ENCODE measurements at places on chromosomes 11 and 22.

DNA sequence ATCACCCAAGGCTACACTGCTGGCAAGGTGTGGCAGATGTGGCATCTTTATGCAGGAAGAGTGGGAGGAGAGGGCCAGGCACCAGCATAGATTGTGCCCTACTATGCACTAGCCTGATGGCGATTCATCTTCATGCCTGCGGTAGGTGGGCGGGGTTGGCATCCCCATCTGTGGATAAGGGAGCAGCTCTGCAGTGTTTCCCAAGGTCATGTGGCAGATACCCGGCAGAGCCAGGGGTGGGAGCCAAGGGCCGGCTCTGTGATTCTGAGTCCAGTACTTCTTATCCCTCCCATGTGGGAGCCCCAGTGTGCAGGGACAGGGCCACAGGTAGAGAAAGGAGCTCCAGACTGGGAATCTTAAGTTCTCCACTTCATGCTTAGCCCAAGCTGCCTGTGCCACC, 20.0 kb downstream of the CD82 start:
- no peak for DNase-seq

DNA sequence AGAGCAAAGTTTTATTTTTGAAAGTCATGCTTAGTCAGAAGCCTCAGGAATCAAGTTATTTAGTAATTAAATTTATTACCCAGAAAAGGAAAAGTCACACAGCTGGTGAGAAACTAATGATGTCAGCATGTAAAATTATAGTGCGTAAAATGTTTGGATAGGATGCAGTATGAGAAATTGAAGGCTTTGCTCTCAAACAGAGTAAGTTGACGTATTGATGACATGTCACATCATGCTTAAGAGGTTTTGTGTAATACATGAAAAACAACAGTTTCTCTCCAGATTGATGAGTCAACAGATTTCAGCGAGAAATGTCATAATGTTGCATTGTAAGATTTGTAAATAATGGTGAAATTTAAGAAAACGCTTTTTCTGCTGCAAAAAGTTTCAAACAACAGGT, 769.8 kb downstream of the METTL15 start:
- DNase-seq: no peak

DNA sequence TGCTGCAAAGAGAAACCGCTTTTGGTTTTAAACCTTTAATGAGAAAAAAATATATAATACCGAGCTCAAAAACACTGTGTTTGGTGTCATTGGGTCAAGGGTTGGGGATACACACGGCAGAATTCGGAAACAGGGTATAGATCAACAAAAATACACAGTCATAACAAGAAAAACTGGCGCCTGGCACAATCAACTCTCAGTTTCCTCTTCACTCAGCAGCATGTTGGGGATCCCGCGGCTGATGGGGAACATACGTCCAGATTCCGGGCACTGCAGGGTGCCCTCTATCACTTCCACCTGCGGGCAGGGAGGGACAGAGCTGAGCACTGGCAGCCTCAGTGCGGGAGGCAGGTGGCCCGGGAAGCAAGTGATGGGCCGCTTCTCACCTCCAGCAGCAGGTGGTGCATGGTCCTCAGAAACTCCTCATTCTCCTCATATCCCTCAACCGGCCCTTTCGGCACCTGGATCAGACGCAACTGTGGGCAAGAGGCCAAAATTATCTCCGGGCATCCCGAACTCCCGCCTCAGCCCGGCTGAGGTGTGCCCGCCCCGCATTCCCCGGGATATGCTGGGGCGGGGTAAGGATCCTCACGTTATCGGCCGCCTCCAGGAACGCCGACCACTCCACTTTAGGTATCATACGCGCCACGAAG, 561 bp downstream of the TRMT112 start:
- peak; percentile 43 for DNase-seq

DNA sequence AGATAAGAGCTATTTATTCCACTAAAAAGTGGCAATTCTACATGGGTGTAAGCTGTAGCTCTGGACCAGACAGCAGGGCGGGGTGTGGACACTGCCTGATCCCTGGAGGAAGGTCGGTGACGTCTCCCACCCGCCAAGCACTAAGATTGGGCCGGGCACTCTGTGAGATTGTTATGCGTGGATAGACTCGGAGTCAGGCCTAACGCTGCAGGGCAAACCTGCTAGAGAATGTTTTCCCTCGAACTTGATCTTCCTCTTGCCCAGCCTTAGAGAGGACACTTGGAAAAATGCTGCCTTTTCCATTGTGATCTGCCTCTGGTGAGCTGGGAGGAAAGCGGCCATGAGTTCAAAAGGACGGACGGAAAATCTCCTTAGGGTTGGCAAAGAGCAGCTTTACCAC, 1273.4 kb downstream of the TBC1D22A start:
- DNase-seq: no peak

- no peak for DNase-seq
Measured at GRCh38 chr11:33307984-33308383, 50.8 kb downstream of the HIPK3 start.

DNA sequence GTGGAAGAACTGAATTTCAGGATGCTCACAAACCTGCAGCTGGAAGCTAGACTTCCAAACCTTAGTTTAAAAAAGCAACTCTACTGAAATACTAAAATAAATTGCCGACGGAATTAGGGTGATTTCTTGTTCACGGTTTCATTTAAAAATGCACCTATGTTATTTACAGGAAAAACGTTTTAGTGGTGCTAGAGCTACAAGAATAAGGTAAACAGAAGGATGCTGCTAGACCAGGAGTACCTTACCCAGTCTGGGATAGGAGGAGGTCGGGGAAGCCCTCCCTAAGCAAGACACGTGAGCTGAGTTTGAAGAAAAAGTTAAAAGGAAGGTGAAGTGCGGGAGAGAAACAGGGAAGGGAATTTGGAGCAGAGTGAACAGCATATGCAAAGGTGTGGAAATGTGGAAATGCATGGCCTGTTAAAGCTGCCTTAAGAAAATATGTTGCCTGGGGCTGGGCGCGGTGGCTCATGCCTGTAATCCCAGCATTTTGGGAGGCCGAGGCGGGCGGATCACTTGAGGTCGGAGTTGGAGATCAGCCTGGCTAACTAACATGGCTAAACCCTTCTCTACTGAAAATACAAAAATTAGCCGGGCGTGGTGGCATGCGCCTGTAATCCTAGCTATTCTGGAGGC, 1.4 kb upstream of the FTH1 start:
- DNase-seq: no peak

GRCh38 chr11:2806351-2807024, 79.1 kb downstream of the CDKN1C start:
- no peak for DNase-seq

DNA sequence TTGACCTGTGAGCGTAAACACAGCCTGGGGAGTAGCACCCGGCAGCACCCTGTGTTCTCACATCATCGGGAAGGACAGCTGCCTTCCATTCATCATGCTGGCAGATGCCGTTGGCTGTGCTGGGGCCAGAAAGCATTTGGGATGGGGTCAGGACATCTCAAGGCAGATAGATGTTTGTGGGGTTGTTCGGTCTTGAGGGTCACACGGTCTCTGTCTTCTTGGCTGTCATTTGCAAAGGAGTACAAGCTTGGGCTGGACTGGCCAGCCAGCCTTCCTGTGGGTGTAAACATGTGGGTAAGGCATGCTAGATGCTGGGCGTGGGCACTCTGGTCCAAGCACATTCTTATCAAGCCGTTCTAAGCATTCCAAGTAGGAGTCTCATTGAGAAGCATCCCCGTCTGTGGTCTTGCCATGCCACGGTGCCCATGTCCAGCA, 81.4 kb downstream of the TBC1D22A start:
- no peak for DNase-seq

DNA sequence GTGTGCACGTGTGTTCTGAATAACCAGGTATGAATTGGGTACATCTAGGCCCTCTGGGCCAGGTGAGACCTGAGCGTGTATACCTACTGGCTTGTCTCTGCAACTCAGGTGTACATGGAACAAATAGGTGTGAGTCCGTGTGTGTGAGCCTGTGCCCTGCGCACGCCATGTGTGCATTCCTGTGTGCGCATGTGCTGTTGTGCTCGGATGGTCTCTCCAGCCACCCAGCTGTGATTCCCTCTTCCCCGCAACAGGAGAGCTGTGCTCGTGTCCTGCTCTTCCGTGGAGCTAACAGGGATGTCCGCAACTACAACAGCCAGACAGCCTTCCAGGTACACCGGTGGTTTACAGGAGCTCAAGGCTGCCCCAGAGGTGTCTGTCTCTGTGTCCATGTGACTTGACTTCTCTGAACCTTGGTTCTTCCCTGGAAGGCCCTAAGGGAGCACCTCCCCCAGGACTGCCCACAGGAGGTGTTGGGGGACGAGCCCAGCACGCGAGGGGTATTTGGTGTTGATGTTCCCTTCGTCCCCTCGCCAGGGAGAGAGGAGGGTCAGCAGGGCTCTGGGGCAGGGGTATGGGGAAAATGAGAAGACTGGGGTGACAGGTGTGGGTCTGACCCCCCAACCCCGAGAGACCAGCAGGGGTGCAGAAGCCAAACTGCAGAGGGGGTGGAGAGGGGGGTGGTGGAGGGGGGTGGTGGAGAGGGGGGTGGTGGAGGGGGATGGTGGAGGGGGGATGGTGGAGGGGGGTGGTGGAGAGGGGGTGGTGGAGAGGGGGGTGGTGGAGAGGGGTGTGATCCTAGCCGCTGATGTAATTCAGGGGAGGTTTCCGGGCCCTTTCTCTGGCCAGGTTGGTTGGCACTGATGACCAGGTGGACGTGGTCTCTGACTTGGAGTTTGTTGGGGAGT, 10.7 kb downstream of the SHANK3 start:
- no peak for DNase-seq

DNA sequence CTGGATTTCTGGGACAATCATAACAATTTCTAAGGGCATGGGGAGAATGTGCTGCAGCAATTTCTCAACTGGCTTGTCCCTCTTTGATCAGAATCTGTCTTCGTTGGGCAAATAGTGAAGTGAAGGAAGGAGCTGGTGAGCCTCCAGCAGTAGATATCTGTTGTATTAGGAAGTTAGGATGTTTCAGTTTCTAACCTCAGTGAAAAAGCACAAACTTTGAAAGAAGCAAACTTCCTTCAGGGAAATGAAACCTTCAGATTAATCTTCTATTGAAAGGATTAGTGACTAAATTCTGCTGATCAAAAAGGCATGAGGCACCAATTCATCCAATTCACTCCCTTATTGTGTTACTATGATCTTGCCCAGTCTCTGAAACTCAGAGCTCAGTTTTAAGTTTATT, 24.3 kb downstream of the LMO2 start:
- no peak for DNase-seq

DNA sequence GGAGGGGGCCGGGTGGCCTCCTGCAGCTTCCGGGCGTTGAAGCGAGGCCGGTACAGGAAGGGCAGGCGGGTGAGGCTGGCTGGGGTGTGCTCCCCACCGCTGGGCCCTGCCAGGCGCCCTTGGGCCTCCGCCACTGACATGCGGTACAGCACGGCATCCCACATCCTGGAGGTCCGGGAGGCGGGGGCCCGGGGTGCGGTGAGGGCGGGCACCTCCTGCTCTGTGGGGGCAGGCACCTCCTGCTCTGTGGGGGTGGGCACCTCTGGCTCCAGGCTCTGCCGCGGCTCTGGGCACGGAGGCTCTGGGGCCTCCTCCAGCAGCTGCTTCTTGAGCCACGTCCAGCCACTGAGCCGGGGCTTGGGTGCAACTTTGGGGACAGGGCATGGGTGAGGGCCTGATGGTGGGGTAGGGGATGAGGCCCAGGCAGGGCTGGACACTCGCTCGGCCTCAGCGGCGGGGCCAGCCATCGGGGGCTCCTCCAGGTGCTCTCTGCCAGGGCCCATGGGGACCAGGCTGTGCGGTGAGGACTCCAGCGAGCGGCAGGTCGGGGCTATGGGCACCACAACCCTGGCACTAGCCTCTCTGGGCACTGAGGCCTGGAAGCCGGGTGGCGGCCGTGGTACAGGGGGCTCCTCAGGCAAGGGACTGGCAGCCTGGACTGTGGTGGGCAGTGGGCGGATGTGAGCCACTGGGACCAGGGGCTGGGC, 2.3 kb downstream of the PRR33 start:
- DNase-seq: peak; percentile 57

DNA sequence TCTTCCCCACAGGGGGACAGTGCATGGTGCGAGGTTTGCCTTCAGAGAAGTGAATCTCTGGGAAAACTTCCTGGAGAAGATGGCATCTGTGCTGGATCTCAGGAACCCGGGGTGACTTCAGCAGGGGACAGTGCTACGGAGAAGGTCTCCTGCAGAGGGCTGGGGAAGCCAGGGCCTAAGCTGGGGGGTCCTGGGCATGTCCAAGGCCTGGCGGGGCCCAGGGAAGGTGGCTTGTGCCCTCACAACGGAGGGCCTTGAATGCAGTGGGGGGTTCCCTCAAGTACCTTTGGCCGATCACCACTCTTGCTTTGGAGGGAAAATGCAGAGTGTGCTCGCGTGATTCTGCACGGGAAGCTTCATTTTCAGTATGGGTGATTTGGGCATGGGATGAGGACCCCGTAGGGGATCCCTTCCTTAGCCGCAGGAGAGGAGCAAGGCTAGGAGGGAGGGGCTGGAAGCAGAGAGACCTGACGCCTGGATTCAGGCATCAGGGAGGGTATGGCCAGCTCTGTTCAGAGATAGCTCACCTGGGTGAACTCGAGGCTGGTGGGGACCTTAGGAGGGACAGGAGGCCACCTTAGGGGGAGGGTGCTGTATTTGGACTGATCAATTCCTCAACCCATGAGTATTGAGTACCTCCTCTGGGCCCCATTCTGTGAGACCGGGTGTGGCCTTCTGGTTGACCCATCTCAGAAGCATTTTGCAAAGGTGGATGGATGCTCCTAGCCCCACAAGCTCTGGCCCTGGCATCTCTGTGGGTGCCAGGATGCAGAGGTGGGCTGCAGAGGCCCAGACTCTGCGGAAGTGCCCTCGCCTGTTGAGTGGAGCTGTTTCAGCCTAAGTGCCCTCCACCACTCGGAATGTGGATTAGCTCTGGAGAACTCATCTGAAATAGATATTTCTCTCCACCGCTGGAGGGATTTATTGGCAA, 529.4 kb downstream of the TBC1D22A start:
- DNase-seq: no peak

DNA sequence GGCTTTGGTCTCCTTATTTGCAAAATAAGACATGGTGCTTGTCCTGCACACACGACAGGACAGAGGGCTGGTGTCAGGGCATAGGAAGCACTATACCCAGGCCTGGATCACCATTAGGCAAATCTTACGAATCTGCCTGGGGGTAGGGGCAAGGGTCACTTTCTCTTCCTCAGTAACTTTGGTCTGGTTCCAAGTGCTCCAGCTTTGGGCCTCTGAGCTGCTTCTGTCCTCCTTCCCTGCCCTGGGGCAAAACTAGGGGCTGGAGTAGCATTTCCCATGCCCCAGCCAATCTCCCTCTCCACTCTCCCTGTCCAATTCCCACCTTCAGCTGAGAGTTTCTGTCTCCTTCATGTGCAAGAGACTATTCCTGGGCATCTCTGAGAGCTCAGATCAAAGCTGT, 123.7 kb upstream of the NECTIN1 start:
- no peak for DNase-seq

GRCh38 chr11:105392556-105392955, 217.3 kb upstream of the GRIA4 start:
- no peak for DNase-seq

GRCh38 chr11:48028914-48029680, 48.7 kb downstream of the PTPRJ start:
- no peak for DNase-seq

DNA sequence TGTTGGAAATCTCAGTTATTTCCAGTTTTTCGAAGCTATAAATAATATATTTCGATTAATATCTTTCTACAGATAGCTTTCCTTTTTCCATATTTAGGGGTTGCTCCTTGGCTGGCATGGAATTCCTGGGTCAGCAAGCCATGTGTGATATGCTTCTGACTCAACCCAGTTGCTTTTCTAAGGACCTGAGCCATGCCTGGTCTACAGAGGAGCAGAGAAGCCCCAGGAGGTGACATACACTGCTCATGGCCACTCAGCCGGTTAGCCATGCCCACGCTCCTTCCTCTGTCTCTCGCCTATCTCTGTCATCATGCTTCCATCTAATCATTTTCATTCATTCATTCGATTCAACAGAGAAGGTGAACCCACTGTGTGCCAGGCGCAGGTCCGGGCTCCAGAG, 23.2 kb upstream of the PDGFB start:
- DNase-seq: no peak

All from T follicular helper cell (primary cell).